ENCODE measurements at places on chromosomes 6 and 20. TPM values are rescaled to one million over a fixed set of nuclear protein-coding genes. Genes with fewer than 3 reads are reported as not detected.

Gene TPX2
- 18.1 TPM for polyA plus RNA-seq

Gene CD83
- polyA plus RNA-seq: 0.40 TPM

GRCh38 chr6:146315381-146316174, 228.1 kb upstream of the RAB32 start:
- DNase-seq: no peak

GRCh38 chr6:48176645-48177308, 65.8 kb upstream of the PTCHD4 start:
- DNase-seq: no peak

- no peak for DNase-seq
These were observed 483.4 kb upstream of the FLRT3 start for GRCh38 chr20:14820771-14821170.
